ENCODE measurements at places on chromosomes 5 and 9.

- no peak for DNase-seq
These were observed 56.4 kb downstream of the SPEF2 start for GRCh38 chr5:35674049-35674448.

DNA sequence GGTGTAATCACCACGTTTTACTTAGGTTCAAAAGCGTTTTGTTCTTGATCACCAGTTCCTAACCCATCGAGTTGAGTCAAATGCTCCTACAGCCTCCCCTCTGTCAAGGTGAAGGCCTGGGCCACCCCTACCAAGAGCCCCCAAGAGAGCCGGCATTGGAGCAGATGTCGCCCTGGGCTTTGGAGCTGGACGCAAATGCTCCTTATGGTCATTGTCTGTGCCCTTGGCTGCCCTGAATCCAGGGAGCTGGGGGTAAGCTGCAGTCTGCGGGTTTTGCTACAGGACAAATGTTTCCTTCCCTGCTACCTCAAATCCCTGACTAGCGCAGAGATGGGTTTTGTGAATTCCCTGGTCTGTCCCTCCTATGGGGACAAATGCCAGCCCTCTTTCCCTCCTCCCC lies 4.9 kb downstream of the RNF183 start:
- no peak for DNase-seq

GRCh38 chr5:169169783-169170182 lies 131.2 kb downstream of the SLIT3 start:
- DNase-seq = no peak

GRCh38 chr9:37575001-37575400 lies 1.2 kb downstream of the FBXO10 start:
- DNase-seq = no peak

- DNase-seq = no peak
These were observed 173.9 kb upstream of the PPP1R26 start for GRCh38 chr9:135305546-135306180.

GRCh38 chr9:71218774-71219173 lies 97.4 kb upstream of the TRPM3 start:
- no peak for DNase-seq

DNA sequence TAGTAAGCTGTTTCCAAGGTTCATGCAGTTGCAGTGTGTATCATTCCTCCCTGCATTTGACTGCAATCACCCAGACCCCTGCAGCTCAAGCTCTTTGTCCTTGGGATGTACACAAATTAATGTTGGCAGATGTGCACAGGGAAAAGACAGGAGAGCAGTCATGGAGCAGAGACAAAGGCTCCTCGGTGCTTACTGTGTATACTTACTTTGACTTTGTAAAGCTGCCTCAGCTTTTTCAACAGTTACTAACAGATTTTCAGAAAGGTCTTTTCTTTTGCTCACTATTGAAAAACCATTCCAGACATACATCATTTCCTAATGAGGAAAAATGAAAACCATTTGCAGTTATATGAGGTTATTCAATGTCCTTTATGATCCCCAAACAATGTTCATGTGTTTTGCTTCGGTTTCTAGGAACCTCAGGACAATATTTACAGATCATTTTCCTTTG lies 124.9 kb downstream of the TTC39B start:
- DNase-seq = no peak

- DNase-seq = no peak
These were observed 317.0 kb upstream of the RPS23 start for GRCh38 chr5:82595113-82595512.

GRCh38 chr9:122827761-122828093 lies 661 bp downstream of the PDCL start:
- DNase-seq = no peak

GRCh38 chr5:180830253-180831138 lies 27.9 kb upstream of the MGAT1 start:
- DNase-seq = peak; percentile 72

- DNase-seq = no peak
These were observed 825.4 kb upstream of the CDH6 start for GRCh38 chr5:30368064-30368463.

- no peak for DNase-seq
These were observed 74.4 kb downstream of the ELAVL2 start for GRCh38 chr9:23751633-23752032.

Measured in stimulated activated CD4-positive, alpha-beta T cell treated with anti-CD3 and anti-CD28 coated beads, Interleukin-4, amount 100 ng/mL, for 24 hours (primary cell).